Left hindlimb (tissue), 1 donor: ENCODE measurements at places on chromosomes 6 and 20.

GRCh38 chr20:14609328-14610221 is 272.2 kb upstream of the FLRT3 start:
- DNase-seq: no peak

- no peak for DNase-seq
Observed at GRCh38 chr6:27140999-27141528, 106.4 kb upstream of the PRSS16 start.

- DNase-seq: no peak
Observed at GRCh38 chr6:10794239-10794638, 44.1 kb downstream of the MAK start.

- DNase-seq: no peak
Observed at GRCh38 chr6:25934156-25934555, 3.7 kb upstream of the SLC17A2 start.

GRCh38 chr6:27334141-27334540 is 22.1 kb upstream of the POM121L2 start:
- DNase-seq: no peak

DNA sequence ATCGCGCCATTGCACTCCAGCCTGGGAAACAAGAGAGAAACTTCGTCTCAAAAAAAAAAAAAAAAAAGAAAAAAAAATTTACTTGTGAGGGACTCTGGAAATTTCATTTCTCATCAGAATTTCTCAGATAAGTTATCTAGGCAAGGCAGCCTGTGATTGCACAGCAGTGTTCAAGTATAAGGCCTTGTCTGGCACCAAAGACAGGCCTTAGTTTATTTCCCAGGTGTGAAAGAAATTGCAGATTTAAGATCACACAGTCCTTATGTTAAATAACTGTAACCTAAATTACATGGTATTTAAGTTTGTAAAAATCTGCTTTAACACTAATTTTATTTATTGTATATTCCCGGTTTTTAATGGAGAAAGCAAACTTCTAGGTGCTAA is 34.8 kb downstream of the HFE start:
- DNase-seq: no peak

DNA sequence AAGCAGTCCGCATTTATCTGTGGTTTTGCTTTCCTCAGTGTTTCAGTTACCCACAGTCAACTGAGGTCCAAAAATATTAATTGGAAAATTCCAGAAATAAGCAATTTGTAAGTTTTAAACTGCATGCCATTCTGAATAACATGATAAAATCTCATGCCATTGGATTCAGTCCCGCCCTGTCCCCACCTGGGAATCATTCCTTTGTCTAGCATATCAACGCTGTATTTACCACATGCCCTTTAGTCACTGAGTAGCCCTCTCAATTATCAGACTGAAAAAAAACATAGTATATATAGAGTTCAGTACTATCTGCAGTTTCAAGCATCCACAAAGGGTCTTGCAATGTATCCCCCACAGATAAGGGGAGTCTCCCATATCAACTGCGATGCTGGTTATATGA is 17.1 kb downstream of the RANBP9 start:
- DNase-seq: no peak

- no peak for DNase-seq
Observed at GRCh38 chr6:6681075-6681849, 92.7 kb downstream of the LY86 start.

DNA sequence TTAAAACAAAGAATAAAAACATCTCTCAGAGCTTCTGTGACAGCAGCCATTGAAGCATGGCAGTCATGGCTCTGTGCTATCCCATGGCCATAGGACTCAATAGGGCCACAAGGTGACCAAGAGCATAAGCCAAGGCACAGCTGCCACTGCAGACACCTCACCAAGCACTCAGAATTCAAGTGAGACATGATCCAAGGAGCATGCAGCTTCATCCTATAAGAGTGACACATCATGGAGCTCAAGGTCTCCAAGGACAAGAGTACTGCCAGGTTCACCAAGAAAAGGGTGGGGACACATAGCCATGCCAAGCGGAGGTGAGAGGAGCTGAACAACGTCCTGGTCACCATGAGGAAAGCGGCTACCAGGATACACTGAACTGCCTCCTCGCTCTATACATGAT is 53.0 kb downstream of the RCAN2 start:
- no peak for DNase-seq

DNA sequence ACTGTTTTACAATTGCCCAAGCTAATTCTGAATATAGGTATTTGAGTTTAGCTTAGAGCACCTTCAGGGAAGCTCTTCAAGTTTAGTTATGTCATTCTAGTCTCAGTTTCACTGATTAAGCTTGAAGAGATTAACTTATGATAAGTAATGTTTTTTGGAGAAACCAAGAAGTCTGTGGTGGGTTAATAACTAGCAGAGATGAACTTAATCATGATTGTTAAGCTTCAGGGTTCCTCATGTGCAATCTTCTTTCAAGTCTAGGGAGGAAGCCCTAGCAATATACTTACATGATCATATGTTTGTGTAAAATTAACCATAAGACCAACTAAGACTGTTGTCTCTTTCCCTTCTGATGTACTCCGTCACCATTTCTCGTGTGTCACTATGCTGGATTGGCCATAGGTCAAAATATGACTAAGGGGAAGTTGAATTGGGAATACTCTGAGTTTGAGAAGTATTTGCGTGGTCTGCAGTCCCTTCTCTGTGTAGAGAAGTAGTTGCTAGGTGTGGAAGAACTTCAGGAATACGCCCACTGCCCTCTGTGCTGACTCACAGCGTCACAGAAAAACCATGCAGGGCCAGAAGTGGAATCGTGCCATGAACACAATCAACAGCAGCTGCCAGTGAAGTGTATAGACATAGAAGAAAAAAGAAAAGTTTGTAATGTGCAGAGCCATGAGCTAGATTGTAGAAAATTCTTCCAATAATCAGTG is 88.3 kb downstream of the SH3BGRL2 start:
- no peak for DNase-seq

DNA sequence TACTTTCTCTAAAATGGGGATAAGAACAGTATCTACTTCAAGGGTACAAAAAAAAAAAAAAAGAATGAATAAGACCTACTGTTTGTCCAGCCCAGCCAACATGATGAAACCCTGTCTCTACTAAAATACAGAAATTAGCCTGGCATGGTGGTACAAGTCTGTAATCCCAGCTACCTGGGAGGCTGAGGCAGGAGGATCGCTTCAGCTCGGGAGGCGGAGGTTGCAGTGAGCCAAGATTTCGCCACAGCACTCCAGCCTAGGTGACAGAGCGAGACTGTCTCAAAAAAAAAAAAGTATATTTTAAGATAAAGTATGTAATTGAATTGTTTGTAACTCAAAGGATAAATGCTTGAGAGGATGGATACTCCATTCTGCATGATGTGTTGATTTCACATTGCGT is 2.0 kb downstream of the BLTP3A start:
- DNase-seq: no peak

DNA sequence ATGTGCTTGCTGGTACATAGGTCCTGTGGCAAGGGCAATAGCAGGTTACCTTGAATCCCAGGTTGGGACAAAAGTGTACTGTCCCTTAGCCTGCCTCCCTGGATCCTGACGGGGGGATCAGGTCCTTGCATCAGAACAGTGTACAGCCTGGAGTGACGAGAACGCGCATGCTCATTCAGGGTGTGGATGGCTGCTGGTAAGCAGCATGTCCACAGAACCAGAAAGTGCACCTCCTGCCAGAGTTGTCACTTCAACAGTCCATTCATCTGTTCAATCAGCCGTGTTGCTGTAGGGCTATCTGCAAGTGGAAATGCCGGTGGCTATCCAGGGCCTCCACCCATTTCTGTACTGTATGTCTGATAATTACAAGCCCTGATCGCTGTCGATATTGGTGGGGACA is 236.3 kb upstream of the SOX4 start:
- no peak for DNase-seq

- DNase-seq: peak; percentile 84
Observed at GRCh38 chr6:142416179-142416578, 114.4 kb downstream of the ADGRG6 start.

- DNase-seq: no peak
Observed at GRCh38 chr6:40885139-40885774, 153.8 kb downstream of the UNC5CL start.

GRCh38 chr20:25325997-25326396 is 64.6 kb downstream of the ABHD12 start:
- DNase-seq: no peak

GRCh38 chr20:62529896-62530642 is 54.3 kb upstream of the GATA5 start:
- DNase-seq: no peak

- no peak for DNase-seq
Observed at GRCh38 chr20:14726591-14726990, 389.2 kb upstream of the FLRT3 start.

- no peak for DNase-seq
Observed at GRCh38 chr6:127894051-127894450, 6.8 kb downstream of the THEMIS start.

DNA sequence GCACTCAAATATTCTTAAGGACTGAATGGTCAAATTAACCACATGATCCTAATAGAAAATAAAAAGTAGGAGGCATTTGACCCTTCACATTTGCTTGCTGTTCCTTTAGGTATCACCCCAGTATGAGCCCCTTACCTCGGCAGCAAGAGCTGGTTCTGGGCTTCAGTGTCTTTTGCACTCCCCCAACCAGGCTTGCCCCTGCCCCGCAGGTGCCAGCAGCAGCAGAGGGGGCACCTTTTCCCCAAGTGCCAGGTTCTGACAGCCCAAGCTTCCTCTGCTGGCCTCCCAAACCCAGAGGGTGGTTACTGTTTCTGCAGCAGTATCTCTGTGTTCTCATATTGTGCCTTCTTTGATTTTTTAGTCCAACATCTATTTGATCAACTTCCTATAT is 23.2 kb downstream of the UBE2V1 start:
- DNase-seq: no peak

DNA sequence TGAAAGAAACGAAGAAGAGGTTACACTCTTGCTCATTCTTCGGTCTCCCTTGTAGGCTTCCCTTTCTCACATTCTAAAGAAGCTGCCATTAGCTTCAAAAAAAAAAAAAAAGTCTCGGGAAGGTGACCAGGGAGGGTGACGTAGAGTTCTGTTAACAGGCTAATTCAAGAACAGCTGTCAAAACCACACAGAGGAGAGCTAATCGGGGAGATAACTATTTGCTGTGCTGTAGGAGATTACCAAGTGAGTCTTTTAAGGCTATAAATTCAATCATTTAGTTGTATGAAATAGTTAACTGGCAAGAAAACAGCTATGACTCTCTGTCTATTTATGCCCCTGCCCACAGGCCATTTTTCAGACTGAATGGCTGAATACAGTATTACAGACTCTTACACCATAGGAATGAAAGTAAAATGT is 256.8 kb downstream of the SYNE1 start:
- DNase-seq: peak; percentile 38

DNA sequence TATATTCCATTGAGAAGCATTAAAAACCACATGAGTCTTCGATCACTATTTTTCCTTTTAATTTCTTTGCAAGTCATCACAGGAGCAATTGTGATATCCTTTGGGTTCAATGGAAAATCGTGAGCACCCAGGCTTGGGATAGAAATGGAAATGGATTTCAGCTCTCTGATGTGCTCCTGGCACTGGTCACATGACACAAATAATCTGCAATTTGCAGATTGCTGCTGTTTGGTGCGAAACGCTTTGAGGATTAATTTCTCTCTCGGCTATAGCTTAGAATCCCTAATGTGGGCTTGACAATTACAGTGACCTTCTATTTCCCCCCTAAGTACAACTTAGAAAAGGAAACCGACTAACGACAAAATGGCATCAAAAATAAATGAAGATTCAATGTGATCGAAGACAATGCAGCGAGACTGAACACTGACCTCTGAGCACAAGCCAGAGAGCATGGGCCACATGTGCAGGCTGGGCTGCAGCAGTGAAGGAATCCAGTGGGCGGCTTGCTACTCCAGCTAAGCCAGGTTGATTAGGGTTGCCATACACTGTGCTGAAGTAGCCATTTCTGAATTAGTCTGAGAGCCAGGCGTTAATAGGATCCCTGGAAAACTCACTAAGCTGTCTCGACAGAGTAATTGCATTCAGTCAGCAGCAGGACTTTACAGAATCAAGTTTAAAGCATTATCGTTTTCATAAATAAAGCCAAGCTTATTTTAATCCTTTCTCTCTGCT is 301.8 kb upstream of the AGPAT4 start:
- DNase-seq: no peak

GRCh38 chr20:62368392-62368975 is 1.4 kb upstream of the LAMA5 start:
- no peak for DNase-seq

DNA sequence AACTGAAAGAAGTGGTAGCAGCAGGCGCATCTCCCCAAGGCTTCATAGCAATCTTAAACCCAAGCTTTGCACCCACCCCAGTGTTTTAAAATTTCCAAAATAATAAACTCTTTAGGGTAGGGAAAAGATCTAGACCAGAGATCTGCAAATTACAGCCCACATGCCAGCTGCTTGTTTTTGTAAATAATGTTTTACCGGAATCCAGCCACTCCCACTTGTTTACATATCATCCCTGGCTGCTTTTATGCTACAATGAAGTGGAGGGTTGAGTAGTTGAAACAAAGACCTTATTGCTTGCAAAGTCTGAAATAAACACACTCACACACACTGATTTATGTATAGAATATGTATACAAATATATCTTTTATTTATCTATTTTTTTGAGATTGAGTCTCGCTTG is 30.0 kb downstream of the SLX4IP start:
- no peak for DNase-seq

DNA sequence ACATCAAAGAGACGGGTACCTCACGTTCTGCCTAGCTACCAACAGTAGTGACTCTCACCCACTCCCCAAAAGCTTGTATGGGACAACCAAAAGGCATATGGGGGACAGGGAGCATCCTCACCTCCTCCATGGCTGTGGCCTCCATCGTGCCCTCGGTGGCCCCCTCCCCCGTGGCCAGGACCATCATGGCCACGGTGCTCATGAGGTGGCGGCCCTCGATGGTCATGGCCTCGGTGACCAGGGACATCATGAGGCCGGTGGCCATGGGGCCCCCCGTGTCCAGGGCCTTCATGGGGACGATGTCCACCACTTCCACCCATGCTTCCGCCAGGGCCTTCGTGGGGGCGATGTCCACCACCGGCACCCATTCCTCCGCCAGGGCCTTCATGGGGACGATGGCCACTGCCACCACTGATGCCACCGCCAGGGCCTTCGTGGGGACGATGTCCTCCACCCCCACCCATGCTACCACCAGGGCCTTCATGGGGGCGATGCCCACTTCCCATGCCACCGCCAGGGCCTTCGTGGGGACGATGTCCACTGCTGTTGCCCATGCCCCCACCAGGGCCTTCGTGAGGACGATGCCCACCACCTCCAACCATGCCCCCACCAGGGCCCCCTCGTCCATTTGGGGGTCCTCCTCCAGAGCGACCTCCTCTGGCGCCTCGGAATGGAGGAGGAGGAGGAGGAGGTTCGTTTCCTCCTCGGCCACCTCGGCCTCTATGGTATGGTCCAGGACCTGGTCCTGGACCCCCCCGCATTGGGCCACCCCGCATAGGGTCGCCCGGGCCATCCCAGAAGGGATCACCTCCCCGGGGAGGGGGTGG is 15.0 kb downstream of the PPP1R10 start:
- DNase-seq: no peak
